GM12864 (cell line): ENCODE measurements at places on chromosomes 1 and 21.

GRCh38 chr1:43272161-43272560 is 2.4 kb downstream of the TMEM125 start:
- no peak for DNase-seq

GRCh38 chr1:79899914-79900313 is 893.4 kb upstream of the ADGRL4 start:
- DNase-seq = no peak

DNA sequence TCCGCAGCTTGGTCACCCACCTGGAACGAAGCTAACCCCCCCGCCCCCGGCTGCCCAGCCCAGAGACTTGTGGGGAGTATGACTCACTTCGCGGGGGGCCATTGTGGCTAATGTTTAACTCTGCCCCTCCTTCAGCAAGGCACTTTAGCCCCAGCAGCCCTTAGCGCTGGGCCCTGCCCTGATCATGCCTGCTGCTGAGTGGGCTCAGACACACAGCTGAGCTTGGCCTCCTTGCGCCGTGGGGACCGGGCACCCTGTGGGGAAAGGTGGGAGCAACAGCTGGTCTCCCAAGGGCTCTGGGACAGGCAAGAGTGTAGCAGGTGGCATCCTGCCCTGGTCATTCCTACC is 6.3 kb upstream of the LAD1 start:
- no peak for DNase-seq

- DNase-seq = no peak
Measured at GRCh38 chr1:2973601-2974593, 47.4 kb upstream of the ACTRT2 start.

GRCh38 chr21:44087426-44088400 is 19.5 kb upstream of the PWP2 start:
- DNase-seq = no peak

DNA sequence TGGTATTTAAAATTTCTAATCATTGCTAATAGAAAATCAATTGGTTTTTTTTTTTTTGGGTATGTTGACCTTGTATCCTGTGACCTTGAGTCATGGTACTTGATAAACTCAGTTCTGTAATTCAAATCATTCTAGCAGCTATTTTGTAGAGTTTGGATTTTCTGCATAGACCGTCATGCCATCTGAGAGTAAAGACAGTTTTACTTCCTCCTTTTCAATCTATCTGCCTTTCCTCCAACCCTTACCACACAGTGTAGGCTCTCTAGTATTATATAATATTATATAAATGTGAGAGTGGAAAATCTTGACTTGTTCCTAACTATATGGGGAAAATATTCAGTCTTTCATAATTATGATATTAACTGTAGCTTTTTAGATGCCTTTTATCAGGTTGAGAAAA is 7.0 kb downstream of the TDRD5 start:
- DNase-seq = no peak
